WTC11 (cell line): ENCODE measurements at places on chromosomes 1 and 21.

GRCh38 chr1:179815641-179816040 lies 62.0 kb downstream of the TOR1AIP2 start:
- no peak for DNase-seq

DNA sequence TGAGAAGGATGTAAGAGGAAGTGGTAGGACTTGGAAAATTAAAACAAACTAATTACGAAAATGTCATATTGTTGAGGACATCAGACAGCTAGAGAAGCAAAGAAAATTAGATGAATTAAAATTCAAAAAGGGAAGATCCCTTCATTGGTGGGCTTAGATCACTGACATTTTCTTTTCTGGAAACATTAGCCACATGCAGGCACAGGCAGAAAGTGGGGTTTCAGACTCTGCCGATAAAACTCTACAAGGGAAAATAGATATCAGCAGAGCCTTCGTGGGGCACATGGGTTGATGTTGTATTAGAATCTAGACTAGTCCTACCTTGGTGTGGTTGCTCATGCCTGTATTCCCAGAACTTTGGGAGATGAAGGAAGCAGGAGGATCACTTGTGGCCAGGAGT lies 12.4 kb upstream of the RGS1 start:
- DNase-seq, result no peak

DNA sequence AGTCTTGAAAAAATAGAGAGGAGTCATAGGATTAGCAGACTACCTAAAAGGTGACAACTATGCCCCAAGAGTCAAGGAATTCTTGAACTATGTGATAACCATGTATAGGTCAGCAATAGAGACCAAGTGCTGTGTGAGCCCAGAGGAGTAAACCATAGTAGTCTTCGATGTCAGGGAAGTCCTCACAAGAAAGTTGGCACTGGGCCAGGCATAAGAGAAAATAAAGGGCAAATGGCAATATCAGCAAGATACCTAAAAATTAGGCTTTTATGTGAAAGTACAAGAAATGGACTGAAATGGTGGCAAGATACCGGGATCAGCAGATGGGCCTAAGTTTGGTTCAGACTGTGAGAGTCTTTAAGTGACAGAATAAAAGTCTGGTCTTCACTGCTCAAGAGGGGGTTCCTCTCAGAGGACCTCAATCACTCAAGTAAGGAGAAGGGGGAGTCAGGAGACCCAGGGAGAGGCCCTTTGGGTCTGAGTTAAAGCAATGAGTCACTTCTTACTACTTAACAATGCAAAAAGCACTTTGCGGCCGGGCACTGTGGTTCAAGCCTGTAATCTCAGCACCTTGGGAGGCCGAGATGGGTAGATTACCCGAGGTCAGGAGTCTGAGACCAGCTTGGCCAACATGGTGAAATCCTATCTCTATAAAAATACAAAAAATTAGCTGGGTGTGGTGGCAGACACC lies 95.0 kb downstream of the TEX35 start:
- no peak for DNase-seq

GRCh38 chr1:230191079-230191804 lies 124.2 kb downstream of the GALNT2 start:
- DNase-seq, result no peak

- peak; percentile 57 for DNase-seq
These were observed 53.5 kb downstream of the NFASC start for GRCh38 chr1:204924013-204924759.

GRCh38 chr1:34753163-34753562 lies 1.7 kb upstream of the GJB5 start:
- DNase-seq, result no peak

DNA sequence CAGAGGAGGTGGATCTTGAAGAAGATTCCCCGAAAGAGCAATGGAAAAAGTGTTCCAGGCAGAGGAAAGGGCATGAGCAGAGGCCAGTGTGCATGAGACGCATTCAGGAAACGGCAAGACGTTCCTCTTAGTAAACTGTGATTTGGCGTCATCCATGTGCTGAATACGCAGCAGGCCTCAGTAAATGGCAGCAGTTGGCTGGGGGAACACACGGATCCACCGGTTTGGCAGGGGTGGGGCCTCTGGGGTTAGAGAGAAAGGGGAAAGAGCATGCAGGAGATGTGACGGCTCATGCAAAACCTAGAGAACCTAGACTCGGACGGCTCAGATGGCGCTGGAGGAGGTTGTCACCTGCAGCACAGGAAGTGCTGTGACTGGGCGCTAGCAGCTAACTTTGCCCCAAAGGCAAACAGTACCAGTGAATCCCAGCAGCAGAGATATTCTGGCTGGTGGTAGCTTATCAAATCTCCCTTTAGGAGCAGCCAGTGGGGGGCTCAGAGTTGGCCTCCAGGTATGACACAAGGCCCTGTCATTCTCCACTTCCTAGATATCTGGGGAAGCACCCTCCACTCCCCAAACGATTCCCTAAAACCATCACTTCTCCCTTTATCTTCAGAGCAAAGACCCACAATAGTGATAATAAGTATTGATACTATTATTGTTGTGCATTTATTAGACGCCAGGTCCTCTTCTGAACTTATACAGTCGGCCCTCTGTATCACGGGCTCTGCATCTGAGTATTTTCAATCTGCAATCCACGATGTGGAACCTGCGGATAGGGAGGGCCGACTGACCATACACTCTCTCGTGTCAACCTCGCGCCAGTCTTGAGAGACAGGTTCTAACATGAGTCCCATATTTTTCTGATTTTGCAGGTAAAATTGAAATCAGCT lies 7.6 kb downstream of the LAPTM5 start:
- DNase-seq, result no peak

DNA sequence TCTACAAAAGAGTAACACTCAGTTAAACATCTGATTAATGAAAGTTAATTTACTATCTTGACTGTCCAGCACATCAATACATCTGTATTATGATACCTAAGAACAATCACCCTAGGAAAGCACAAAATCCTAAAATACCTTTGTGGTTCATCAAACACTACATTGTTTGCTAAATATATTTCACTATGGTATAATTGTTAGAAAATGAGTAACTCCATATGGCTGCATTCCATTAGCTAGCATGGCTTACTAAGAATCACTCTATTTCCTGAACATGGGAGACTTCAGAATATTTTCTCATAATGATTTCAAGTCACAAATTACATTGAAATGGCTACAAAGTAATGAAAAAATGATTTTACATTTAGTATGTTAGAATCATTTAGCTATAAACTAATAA lies 12.5 kb downstream of the TRMT1L start:
- DNase-seq, result no peak

DNA sequence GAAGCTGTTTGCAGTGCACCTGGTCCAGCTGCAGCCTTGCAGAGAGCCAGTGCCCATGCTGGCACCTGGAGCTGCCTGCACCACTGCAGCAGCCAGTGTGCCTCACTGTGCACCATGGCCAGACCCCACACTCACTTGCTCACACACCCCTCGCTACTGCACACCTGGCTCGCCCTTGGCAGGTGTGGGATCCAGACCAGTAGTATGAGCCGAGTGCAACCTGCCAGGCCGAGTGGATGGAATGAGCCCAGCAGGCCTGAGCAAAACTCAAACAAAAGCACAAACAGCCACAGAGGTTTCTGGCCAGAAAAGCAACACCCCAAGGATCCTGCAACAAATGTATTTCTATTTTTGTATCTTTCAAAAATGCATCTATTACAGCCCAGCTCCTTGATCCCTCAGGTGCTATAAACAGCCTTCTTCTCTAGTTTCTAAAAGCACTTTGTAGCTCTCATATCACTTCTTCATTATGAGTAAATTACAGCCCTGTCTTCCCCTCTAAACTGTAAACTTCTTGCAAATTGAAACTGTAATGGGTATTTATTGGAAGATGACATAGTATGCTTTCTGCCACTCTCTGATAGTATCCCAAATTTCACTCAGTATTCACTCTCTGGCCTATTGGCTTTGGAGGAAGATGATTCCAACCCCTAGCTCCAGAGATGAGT lies 72.2 kb upstream of the LPGAT1 start:
- DNase-seq, result no peak

DNA sequence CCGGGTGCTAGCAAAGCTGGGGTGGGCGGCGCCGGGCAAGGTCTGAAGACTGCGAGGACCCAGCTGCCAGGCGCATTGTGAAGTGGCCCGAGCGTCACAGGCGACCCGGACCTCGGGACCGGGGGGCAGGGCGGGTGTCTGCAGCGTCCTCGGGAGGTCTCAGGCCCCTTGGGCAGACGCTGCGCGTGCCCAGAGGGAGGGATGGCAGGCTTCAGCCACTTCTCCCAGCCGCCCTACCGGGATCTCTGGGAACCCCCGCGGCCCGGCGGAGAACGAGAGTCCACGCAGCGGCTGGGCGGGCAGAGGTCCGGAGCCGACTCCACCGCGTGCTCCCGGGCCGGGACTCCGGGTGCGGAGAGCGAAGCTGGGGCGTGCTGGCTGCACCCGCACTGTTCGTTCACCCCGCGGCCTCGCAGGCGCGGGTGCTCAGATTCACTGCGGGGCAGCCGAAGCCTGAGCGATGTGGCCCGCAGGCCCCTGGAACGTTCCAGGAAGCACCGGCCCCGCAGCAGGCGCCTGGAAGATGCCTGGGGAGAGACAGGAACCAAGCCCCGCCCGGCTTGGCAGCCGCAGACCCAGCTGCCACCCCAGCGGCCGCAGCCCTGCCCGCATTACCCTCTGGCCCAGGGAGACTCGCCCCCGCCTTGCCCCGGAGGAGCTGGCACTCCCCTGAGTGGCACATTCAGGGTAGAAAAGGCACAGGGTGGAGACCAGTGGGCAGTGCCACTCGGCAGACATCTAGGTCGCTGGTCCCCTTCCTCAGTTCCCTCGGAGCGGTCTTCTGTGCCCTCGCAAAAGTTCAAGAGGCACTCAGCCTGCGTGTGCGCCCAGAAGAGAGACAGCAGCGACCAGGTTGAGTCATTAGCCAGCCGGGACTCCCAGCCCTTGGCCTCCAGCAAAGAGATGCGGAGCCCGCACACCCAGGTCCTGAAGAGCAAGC lies at the start of gene CCDC185:
Gene CCDC185 (plus strand): TSS at position 141 of the 940 bp plus-strand sequence. CDS start 61 bp downstream, at position 202.
- peak; percentile 29 for DNase-seq

DNA sequence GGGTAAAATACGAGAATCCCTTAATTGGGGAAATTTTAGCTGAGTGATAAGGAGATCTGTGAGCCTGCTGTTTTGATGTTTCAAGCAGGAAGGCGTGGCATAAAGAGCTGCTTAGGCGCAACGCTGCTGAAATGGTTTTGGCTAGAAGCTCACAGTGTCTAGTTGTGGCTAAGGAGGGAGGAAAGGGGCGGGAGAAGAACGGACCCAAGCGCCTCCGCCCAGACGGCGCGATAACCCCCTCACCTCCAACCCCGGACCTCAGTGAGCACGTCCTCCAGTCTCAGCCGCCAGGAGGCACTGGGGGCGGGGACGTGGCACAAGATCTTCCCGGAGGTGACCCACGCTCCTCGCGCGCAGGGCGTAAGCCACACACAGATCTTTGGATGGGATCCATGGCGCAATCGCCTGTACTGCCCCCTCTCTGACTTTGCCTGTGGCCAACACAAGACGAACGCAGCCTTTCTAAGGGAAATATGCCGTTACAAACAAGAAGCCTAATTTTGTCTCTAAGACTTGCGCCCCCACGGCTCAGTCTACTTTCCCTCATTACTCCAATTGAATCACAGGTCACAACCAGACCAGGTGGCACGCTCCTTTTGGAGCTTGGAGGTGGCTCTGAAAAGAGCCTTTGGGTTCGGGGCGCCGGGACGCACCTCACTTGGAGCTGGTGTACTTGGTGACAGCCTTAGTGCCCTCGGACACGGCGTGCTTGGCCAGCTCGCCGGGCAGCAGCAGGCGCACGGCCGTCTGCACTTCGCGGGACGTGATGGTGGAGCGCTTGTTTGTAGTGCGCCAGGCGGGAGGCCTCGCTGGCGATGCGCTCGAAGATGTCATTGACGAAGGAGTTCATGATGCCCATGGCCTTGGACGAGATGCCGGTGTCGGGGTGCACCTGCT lies 23.4 kb upstream of the RNF187 start:
- DNase-seq, result peak; percentile 73

GRCh38 chr1:13881385-13882088 lies 181.5 kb downstream of the PRDM2 start:
- no peak for DNase-seq

GRCh38 chr1:152436593-152437496 lies 22.8 kb upstream of the CRNN start:
- DNase-seq, result no peak

DNA sequence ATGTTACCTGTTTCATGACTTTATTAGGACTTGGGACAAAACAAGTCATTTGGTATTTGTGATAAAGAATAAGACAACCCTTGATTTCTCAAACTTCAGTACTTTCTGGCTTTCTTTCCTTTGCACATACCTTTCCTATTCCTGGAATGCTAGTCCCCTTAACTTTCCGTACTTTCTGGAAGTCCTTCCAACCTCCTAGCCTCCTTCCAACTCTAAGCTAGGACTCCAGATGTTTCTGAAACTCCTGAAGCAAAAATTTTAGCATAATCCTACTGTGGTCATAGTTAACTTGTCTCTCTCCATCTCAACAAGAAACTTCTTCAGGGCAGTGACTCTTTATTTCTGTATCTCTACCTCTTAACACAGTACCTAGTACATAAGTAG lies 19.8 kb upstream of the C1orf105 start:
- no peak for DNase-seq

- DNase-seq, result no peak
These were observed 833.5 kb downstream of the ADGRL2 start for GRCh38 chr1:82634266-82634665.

DNA sequence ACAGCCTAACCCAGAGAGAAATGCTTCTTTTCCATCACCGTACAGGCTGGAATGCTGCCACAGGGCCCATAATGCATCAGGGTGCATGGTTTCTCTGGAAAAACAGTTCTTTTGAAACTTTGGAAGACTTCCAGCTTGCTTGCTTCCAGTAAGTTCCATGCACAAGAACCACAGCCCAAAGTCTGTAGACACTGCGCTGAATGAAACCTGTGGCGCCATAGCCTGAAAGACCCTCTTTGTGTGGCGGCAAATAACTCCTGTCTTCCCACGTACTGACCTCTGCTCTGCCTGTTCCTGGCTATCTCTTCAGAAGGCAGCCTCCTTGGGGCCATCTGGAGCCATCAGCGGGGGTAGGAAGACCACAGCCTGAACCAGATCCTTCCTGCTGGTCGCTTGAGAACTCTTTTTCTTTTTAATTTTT lies 15.1 kb downstream of the MIIP start:
- DNase-seq, result no peak
